ENCODE measurements at places on chromosomes 5 and 9.
A peak's percentile ranks its signal among the peaks of the same experiment; 100 is the strongest.

- DNase-seq: no peak
These were observed 1371.0 kb upstream of the DMAC1 start for GRCh38 chr9:9170439-9171134.

- peak; percentile 98 for DNase-seq
These were observed 132.6 kb downstream of the MRPL36 start for GRCh38 chr5:1666812-1667588.

DNA sequence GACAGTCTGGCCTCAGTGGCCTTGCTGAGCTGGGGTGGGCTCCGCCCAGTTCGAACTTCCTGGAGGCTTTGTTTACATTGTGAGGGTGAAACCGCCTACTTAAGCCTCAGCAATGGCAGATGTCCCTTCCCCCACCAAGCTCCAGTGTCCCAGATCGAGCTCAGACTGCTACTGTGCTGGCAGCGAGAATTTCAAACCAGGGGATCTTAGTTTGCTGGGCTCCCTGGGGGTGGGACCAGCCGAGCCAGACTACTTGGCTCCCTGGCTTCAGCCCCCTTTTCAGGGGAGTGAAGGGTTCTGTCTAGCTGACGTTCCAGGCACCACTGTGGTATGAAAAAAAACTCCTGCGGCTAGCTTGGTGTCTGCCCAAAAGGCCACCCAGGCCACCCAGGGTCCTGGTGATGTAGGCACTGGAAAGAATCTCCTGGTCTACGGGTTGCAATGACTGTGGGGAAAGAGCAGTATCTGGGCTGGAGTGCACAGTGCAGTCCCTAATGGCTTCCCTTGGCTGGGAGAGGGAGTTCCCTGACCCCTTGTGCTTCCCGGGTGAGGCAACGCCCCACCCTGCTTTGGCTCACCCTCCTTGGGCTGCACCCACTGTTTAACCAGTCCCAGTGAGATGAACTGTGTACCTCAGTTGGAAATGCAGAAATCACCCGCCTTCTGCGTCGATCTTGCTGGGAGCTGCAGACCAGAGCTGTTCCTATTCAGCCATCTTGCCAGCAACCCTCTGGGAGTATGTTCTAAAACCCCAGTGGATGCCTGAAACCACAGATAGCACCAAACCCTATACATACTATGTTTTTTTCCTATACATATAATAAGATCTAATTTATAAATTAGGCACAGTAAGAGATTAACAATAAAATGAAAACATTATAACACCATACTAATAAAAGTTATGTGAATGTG lies 95.5 kb downstream of the TMEM161B start:
- DNase-seq: no peak

- DNase-seq: no peak
These were observed 21.3 kb upstream of the PTPN3 start for GRCh38 chr9:109519366-109519765.

DNA sequence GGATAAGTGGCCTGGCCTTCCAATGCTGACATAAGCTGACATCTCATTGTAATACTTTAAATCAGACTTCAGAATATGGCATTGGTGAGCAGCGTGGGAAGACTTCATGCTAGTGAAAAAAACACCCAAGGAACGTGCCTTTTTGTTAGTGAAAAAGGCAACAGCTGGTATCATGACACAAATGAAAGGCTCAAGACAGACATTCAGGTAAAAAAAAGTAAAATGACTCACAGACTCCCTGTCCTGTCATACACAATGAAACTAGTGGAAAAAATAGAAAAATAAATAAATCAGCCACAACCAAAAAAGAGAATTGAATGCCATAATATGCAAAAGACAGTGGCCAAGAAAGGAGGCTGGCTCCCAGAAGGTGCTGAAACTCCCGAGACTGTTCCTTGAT lies 24.4 kb upstream of the PPP1R2B start:
- DNase-seq: no peak

DNA sequence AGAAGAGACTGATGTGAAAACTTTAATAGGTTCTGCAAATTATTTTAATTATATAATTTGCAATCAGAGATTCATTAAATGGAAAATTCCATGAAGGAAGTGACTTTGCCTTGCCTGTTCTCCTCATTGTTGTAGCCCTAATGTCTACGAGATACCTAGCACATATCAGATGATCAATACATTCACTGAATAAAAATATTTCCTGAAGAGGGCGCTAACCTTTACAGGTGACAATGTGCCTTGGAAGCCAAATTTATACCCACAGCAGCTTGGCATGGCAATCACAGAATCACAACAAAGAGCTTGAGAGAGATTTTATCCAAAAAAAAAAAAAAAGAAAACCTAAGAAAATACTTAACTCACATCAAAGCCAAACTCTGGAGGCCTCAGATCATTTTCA lies 17.4 kb downstream of the HAUS6 start:
- peak; percentile 50 for DNase-seq

GRCh38 chr9:100499866-100500265 lies 26.9 kb downstream of the TMEFF1 start:
- no peak for DNase-seq

Measured in H7 (cell line).